GM12878 (cell line): ENCODE measurements at places on chromosomes 2 and 18. TPM values are rescaled to one million over a fixed set of nuclear protein-coding genes. Genes with fewer than 3 reads are reported as not detected.

STAT4 gene
- total RNA-seq, result 5.7 and 6.9 TPM in 2 replicates

DNA sequence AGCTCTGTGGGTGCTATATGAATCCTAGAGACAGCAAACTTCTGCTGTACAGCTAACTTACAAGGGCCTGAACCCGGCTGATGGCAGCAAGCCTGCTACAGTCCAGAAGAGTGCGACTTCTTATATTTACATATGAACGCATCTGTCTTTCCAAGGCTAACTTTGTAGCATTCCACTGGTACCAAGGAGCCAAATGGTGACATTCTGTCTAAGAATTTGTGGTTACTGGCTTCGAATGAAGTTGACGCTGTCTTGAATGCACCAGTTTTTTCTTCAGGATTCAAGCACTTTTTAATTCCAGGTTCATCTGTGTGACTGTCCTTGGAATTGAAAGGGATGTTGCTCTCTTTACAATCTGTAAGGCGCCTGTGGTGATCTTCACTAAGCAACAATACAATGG, 42.4 kb downstream of the THUMPD2 start:
- no peak for DNase-seq
- no peak overlapping the region for H3K4me3 ChIP-seq
- no peaks in the 10 kb centered on the region for H3K4me1 ChIP-seq
- H3K36me3 ChIP-seq, result peaks cover 29% of the 10 kb centered on the region
- H3K27me3 ChIP-seq, result no peaks in the 10 kb centered on the region
- no peak overlapping the region for H3K27ac ChIP-seq

GRCh38 chr2:200777275-200777674, 34.4 kb upstream of the BZW1 start:
- DNase-seq, result no peak
- H3K4me3 ChIP-seq, result no peak overlapping the region
- H3K27me3 ChIP-seq, result peaks cover 2% of the 10 kb centered on the region; the same call in 1 of the 2 replicates
- H3K4me1 ChIP-seq, result no peaks in the 10 kb centered on the region

DNA sequence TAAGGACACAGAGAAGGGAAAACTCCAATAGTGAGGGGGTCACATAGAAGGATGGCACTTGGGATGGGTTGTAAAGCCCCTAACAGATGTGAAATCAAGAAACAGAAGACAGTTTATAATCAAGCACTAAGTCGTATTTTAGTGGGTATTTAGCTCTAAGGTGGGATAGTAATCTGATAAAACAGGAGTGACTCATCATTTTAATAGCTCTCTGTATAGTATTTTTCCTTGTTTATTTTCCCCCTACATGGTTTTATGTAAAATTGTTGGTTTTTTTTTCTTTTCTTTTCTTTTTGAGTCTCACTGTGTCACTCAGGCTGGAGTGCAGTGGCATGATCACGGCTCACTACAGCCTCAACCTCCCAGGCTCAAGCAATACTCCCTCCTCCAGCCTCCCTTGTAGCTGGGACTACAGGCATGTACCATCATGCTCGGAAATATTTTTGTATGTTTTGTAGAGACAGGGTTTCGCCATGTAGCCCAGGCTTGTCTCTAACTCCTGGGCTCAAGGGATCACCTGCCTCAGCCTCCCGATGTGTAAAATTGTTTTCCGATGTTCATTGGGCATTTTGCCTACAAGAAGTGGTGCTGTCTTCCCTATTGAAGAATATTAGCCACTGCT, 142.6 kb upstream of the SERPINE2 start:
- no peaks in the 10 kb centered on the region for H3K36me3 ChIP-seq
- no peaks in the 10 kb centered on the region for H3K4me1 ChIP-seq
- DNase-seq, result no peak
- no peak overlapping the region for H3K27ac ChIP-seq
- H3K27me3 ChIP-seq, result no peaks in the 10 kb centered on the region; the same call in 1 of the 2 replicates
- no peak overlapping the region for H3K4me3 ChIP-seq

DNA sequence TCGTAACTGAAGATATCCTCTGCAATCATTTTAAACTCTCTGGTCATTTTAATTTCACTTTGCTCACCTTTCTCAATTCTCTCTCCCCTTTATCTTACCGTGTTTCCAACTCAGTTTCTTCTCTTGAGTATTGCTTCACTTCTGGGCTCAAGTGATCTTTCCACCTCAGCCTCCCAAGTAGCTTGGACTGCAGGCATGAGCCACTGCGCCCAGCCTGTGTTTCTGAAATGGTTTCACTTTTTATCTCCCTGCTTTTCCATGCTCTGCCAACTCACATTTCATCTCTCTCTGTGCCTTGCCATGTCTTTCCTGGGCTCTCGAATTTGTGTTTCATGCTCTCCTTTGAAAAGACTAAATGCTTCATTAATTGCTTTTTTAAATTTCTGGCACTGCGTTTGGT, 30.5 kb upstream of the TMEM131 start:
- DNase-seq, result no peak
- H3K27me3 ChIP-seq, result no peaks in the 10 kb centered on the region
- peaks cover 40% of the 10 kb centered on the region for H3K4me1 ChIP-seq

GRCh38 chr2:242011167-242011513, 141.6 kb downstream of the RTP5 start:
- H3K4me1 ChIP-seq, result no peaks in the 10 kb centered on the region
- H3K4me3 ChIP-seq, result no peak overlapping the region
- DNase-seq, result no peak
- no peak overlapping the region for H3K27ac ChIP-seq
- no peaks in the 10 kb centered on the region for H3K36me3 ChIP-seq
- no peaks in the 10 kb centered on the region for H3K27me3 ChIP-seq

GRCh38 chr2:38256610-38257009, 120.5 kb downstream of the ATL2 start:
- H3K4me3 ChIP-seq, result no peak overlapping the region
- no peak for DNase-seq
- H3K36me3 ChIP-seq, result no peaks in the 10 kb centered on the region
- H3K27me3 ChIP-seq, result no peaks in the 10 kb centered on the region
- H3K27ac ChIP-seq, result no peak overlapping the region
